Uterus (tissue), 4 donors: ENCODE measurements at places on chromosomes 7 and 10.

- H3K27ac ChIP-seq: no peak overlapping the region
- H3K27me3 ChIP-seq: no peaks in the 10 kb centered on the region
- H3K4me1 ChIP-seq: no peaks in the 10 kb centered on the region
- no peak for DNase-seq
- H3K4me3 ChIP-seq: no peak overlapping the region
- H3K36me3 ChIP-seq: no peaks in the 10 kb centered on the region
Measured at GRCh38 chr10:101467286-101467770, 113.4 kb downstream of the BTRC start.

GRCh38 chr10:103077491-103078308 lies 115.4 kb downstream of the NT5C2 start:
- no peaks in the 10 kb centered on the region for H3K4me1 ChIP-seq
- no peaks in the 10 kb centered on the region for H3K27me3 ChIP-seq
- H3K27ac ChIP-seq: no peak overlapping the region
- no peak overlapping the region for H3K4me3 ChIP-seq

DNA sequence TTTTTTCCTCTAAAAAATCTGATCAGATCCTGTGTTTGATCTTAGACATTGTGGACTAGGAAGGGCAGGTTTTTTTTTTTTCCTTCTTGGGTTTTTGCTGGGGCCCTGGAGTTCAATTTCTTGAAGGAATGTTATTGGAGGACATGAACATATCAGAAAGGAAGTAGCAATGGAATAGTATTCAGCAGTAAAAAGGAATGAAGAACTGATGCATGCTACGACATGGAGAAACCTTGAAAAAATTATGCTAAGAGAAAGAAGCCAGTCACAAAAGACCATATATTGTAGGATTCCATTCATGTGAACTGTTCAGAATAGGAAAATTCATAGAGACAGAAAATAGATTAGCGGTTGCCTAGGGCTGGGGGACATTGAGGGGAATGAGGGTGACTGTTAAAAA lies 34.0 kb downstream of the FGF8 start:
- no peaks in the 10 kb centered on the region for H3K36me3 ChIP-seq
- DNase-seq: no peak
- H3K27ac ChIP-seq: no peak overlapping the region
- H3K27me3 ChIP-seq: peaks cover 5% of the 10 kb centered on the region
- H3K4me3 ChIP-seq: no peak overlapping the region
- H3K4me1 ChIP-seq: no peaks in the 10 kb centered on the region

DNA sequence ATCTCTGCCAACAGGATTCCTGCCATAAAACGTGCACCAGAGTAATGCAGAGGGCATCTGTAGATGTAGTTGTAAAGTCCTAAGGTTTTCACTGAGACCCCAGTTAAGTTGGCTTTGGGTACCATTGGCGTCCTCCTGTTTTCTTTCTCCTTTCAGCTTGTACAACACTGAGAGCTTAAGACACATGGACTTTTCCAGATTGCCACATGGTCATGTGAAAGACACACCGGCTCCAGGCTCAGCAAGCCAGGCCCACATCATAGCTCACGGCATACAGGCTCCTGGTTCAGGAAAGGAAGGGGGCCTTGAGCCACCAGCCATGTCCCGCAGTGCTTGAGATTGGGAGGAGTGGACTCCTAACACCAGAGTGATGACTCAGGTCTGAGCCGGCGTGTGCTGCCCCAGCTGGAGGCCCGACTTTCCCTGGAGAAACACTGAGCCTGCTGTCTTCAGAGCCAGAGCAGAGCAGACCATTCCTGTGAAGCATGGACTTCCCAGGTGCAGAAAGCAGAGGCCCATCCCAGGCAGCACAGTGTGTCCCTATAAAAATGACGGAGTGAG lies 252.7 kb downstream of the PRPF18 start:
- DNase-seq: no peak
- no peaks in the 10 kb centered on the region for H3K27me3 ChIP-seq
- H3K36me3 ChIP-seq: no peaks in the 10 kb centered on the region

- no peak for DNase-seq
- H3K4me1 ChIP-seq: no peaks in the 10 kb centered on the region
- no peaks in the 10 kb centered on the region for H3K27me3 ChIP-seq
Measured at GRCh38 chr10:76388321-76389023, 957.0 kb downstream of the LRMDA start.

DNA sequence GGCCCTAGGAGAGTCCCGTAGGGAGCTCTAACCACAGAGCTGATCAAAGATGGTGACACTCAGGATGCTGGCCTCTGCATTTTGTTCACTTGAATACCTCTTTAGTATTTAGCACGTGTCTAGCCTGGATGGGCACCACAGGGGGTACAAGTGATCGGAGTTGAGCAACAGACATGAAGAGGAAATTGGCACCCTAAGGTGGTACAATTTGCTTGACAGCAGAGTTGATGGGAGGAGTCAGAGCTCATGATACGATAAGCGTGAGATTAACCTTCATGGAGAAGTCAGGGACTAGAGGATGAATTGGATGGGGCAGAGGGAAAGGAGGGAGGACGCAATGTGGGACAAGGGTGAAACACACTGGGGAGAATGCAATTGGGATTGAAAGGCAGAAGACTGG lies 9.9 kb upstream of the ZNF212 start:
- no peak overlapping the region for H3K27ac ChIP-seq
- DNase-seq: no peak
- no peaks in the 10 kb centered on the region for H3K27me3 ChIP-seq
- H3K4me1 ChIP-seq: no peaks in the 10 kb centered on the region

- peaks cover 3% of the 10 kb centered on the region for H3K4me1 ChIP-seq
- peak overlapping the region; percentile 72 for H3K27ac ChIP-seq
- H3K4me3 ChIP-seq: no peak overlapping the region
- H3K27me3 ChIP-seq: no peaks in the 10 kb centered on the region
- H3K36me3 ChIP-seq: no peaks in the 10 kb centered on the region
Measured at GRCh38 chr10:129945941-129946760, 17.9 kb downstream of the EBF3 start.

- H3K27ac ChIP-seq: no peak overlapping the region
- no peak for DNase-seq
- H3K4me3 ChIP-seq: no peak overlapping the region
- no peaks in the 10 kb centered on the region for H3K27me3 ChIP-seq
Measured at GRCh38 chr7:121187676-121188075, 141.1 kb upstream of the WNT16 start.

DNA sequence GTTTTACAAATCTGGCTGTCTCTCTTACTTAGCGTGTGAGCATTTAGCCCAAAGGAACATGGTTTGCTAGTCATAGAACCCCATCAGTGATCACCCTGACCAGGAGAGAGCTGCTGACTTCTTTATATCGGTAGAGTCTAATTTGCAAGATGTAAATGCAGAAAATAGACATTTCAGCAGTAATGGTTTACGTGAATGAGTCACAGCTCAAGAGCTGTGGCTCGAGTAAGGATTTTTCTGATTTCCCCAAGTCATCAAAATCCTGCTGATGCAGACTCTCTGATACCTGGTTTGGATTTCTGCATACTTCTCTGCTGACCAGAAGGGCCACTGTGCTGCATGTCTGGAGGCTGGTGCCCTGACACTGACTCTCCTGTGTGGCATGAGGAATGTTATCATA lies 25.7 kb downstream of the NUB1 start:
- H3K4me1 ChIP-seq: no peaks in the 10 kb centered on the region
- H3K27ac ChIP-seq: peak overlapping the region; percentile 23
- H3K27me3 ChIP-seq: no peaks in the 10 kb centered on the region

GRCh38 chr10:85919491-85920021 lies 447.0 kb downstream of the GRID1 start:
- H3K4me3 ChIP-seq: no peak overlapping the region
- H3K27me3 ChIP-seq: no peaks in the 10 kb centered on the region
- H3K36me3 ChIP-seq: no peaks in the 10 kb centered on the region
- peaks cover 4% of the 10 kb centered on the region for H3K4me1 ChIP-seq
- no peak overlapping the region for H3K27ac ChIP-seq

DNA sequence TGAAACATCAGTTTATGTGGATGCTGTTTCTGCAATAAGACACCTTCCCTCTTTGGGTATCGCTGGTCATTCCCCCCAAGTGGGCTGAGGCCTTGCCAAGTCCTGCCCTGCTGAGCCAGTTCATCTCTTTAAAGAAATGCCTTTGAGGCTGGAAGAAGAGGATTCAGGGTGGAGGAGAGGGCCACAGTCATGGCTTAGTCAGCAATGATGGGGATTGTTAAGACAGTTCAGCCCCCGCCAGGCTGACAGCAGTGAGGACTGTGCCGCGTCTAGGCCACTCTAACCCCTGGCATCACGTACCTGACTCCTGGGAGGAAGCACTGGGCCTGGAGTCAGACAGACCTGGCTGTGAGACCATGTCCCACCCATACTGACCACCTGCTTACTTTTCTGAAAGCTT lies 48.3 kb downstream of the PNLIPRP2 start:
- no peaks in the 10 kb centered on the region for H3K27me3 ChIP-seq
- H3K27ac ChIP-seq: no peak overlapping the region
- no peaks in the 10 kb centered on the region for H3K4me1 ChIP-seq
- DNase-seq: no peak

DNA sequence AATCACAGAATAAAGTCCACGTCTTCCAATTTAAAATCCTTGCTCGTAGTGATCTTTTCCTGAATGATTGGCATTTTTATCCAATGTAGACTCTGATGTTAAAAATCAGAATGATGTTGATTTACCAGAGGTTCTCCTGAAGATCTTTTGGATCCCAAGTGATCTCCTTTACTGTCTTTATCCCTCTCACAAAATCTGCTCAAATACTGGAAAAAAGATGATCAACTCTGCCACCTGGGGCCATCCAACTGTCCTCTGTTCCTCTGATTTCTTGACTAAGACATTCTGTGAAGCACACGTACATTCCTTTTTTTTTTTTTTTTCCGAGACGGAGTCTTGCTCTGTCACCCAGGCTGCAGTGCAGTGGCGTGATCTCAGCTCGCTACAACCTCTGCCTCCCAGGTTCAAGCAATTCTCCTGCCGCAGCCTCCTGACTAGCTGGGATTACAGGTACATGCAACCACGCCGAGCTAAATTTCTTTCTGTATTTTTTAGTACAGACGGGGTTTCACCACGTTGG lies 18.0 kb upstream of the ADRB1 start:
- H3K27ac ChIP-seq: no peak overlapping the region
- no peaks in the 10 kb centered on the region for H3K27me3 ChIP-seq
- DNase-seq: no peak
- H3K4me3 ChIP-seq: no peak overlapping the region
- H3K4me1 ChIP-seq: no peaks in the 10 kb centered on the region

- H3K27ac ChIP-seq: no peak overlapping the region
- no peaks in the 10 kb centered on the region for H3K4me1 ChIP-seq
- H3K27me3 ChIP-seq: no peaks in the 10 kb centered on the region
- H3K4me3 ChIP-seq: no peak overlapping the region
- no peak for DNase-seq
- no peaks in the 10 kb centered on the region for H3K36me3 ChIP-seq
Measured at GRCh38 chr7:151559557-151560183, 40.0 kb upstream of the RHEB start.

DNA sequence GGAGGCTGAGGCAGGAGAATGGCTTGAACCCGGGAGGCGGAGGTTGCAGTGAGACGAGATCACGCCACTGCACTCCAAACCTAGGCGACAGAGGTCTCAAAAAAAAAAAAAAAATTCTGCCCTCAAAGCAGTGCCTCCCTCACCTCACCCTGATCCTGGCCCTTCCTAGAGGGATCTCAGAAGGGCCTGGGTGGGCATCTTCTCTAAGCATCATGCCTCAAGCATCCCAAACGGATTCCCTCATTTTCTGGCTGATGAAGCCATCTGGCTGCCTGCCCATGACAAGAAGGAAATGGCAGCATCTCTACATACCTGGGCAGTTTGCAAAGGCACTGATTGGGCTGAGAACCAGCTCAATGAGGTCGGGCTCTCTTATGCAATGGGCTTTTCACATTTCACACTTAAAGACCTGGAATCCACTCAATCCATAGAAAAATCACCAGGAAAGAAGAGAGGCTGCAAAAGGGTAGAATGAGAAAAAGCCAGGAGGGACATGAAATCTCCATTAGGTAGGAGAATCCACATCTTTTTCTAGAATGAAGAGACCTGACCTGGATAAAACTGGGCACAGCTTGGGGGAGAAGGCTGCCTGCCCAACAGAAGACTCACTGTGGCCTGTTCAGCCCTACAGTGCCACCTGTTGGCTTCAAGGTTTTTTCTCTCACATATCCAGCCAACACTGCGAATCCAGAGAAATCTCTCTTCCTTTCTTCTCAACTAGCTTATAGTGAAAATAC lies 48.1 kb downstream of the PDLIM1 start:
- no peaks in the 10 kb centered on the region for H3K27me3 ChIP-seq
- H3K27ac ChIP-seq: no peak overlapping the region
- H3K4me1 ChIP-seq: no peaks in the 10 kb centered on the region

DNA sequence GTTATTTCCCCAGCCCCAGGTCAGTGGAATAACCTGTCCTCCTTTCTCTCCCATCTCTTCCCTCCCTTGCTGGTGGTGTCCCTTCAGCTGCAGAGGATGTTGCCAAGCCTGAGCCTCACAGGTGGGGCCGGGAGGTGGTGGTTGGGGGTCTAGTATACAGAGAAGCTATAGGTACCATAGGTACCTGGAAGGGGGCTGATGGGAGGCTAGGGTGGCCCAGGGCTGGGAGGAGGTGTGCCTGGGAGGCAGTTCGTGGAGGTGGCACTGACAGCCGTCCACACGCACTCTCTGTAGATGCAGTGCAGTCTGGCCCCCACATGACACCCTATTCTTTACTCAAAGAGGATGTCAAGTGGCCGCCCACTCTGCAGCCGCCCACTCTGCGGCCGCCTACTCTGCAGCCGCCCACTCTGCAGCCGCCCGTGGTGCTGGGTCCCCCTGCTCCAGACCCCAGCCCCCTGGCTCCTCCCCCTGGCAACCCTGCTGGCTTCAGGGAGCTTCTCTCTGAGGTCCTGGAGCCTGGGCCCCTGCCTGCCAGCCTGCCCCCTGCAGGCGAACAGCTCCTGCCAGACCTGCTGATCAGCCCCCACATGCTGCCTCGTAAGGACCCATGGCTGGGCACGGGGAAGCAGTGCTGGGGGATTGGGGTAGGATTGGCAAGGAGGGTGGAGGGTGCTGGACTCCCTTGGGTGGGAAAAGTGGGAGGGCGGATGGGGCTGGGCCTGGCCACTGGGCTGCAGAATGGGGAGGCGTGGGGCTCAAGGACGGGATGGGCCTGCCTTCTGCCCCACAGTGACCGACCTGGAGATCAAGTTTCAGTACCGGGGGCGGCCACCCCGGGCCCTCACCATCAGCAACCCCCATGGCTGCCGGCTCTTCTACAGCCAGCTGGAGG lies 9.5 kb downstream of the IRF5 start:
- no peaks in the 10 kb centered on the region for H3K4me1 ChIP-seq
- no peaks in the 10 kb centered on the region for H3K36me3 ChIP-seq
- no peak overlapping the region for H3K4me3 ChIP-seq

GRCh38 chr10:9709849-9710248 lies 1307.8 kb upstream of the CELF2 start:
- H3K4me3 ChIP-seq: no peak overlapping the region
- H3K27ac ChIP-seq: no peak overlapping the region
- H3K36me3 ChIP-seq: no peaks in the 10 kb centered on the region
- DNase-seq: no peak
- no peaks in the 10 kb centered on the region for H3K4me1 ChIP-seq
- H3K27me3 ChIP-seq: no peaks in the 10 kb centered on the region
